ENCODE measurements at places on chromosomes 12 and 14.
A peak's percentile ranks its signal among the peaks of the same experiment; 100 is the strongest.

GRCh38 chr12:114904254-114905003 is 220.5 kb upstream of the TBX3 start:
- DNase-seq = no peak

GRCh38 chr12:121240062-121240420 is 30.1 kb downstream of the P2RX4 start:
- no peak for DNase-seq

DNA sequence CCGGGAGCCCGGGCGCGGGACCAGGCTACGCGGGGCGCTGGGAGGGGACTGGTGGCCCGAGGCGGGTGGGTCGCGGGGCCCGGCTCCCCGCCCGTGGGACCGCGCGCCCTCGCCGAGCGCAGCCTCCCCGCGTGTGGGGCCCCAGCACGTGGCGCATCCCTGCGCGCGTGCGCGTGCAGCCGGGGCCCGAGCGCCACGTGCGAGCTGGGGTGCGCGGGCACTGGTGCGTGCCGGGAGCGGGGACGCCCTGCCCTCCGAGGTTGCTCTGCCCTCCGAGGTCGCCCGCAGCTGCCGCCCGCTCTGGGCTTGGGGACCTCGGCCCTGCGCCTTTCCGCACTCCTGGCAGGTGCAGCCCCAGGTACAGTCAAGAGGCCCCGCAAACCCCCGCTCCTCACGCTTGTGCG is 365 bp upstream of the CCDC88C start:
- DNase-seq = no peak

DNA sequence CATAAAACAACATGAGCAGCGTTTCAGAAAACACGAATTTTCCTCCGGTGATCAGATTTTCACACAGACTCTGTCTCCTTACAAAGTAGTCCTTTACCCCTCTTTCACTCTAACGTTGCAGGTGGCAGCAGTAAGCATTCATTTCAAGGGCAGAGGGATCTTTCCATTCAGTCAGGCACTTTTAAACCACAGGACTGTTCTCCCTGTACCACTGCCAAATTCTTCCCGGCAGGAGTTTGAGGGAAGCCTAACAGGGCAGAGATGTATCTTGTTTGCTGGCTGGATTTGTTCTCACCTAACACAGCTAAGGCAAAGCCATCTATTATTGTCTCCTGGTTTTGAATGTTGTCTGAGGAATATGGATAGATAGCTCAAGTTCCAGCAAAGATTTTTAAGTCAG is 1187.3 kb upstream of the SEL1L start:
- DNase-seq = no peak

GRCh38 chr12:124938108-124938507 is 23.7 kb upstream of the UBC start:
- no peak for DNase-seq

GRCh38 chr14:88605594-88605993 is 42.8 kb downstream of the ZC3H14 start:
- DNase-seq = no peak

- DNase-seq = no peak
Measured at GRCh38 chr12:58882826-58883225, 37.5 kb downstream of the LRIG3 start.

DNA sequence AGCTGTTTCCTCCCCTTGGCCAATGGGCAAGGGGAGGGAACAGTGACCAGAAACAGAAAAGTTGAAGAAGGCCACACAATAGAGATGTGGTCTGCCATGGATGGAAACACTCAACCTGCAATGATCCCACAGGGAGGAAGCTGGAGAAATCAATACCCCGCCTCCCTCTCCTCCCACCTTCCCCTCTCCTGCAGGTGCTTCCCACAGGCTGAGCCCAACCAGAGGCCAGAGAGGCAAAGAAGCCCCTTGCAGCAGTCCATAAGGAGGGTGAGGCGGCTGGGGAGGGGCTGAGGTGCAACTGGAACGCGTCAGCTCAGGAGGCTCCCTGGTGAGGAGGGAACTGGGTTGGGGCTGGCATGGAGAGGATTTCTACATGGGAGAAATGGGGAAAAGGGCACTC is 84.0 kb downstream of the RNF34 start:
- no peak for DNase-seq

DNA sequence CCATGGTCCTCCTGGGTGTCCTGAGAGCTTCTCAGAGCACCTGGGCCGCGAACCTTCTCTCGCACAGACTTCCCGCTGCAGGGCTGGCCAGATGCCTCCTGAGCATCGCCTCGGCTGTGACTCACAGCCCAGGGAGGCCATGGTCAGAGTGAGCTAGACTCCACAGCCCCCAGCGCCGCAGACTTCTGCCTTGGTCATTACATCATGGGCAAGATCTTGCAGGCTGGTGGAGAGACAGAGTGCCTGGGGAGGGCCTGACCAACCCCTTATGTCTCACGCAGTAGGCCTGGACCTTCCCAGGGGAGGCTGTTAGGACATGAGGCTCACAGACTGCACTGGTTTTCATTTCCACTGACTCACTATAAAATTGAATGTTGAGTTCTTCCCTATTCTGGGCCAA is 41.8 kb downstream of the SMOC1 start:
- DNase-seq = no peak

- no peak for DNase-seq
Measured at GRCh38 chr14:95699412-95699811, 13.2 kb downstream of the TCL1B start.

- no peak for DNase-seq
Measured at GRCh38 chr12:122205053-122205925, 1.8 kb downstream of the B3GNT4 start.

- DNase-seq = no peak
Measured at GRCh38 chr12:95949477-95950206, 6.5 kb downstream of the AMDHD1 start.

- no peak for DNase-seq
Measured at GRCh38 chr12:41189395-41190251, 1.5 kb downstream of the PDZRN4 start.

GRCh38 chr14:102028733-102029132 is 58.1 kb downstream of the HSP90AA1 start:
- DNase-seq = no peak

- no peak for DNase-seq
Measured at GRCh38 chr12:107515446-107515958, 170.1 kb upstream of the PWP1 start.

GRCh38 chr12:94640134-94640928 is 10.0 kb downstream of the TMCC3 start:
- no peak for DNase-seq

DNA sequence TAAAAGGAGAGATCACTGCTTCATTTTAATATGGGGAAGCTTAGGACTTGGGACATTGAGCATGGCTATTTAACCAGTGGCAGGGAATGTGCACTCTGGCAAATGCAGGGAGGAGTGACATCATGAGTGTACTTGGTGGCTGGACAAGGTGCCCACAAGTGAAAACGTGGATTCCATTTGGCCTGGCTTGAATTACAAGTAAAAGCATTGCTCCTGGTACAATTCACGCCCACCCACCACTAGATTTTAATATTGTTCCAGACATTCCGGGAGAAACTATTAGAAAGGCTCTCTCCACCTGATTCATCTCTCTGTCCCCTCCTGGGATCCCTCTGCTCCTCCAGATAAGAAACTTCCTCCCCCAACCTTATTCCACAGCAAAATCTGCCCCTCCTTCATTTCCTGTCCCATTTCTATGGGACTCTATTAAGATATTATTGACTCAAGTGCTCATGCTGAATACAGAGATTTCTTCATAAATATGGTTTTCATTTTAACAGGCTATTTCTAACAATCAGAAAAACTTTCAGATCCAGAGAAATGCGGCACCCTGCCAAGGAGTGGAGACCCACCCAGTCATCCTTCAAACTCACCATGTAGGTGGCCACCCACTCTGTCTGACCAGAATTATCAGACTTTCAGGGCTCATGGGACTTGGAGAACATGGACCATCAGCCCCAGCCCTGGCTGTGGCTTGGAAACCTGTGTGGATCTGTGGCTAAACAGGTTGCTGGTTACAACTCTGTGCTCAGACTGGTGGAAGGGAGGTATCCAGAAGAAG is 43.2 kb downstream of the SSPN start:
- DNase-seq = no peak

DNA sequence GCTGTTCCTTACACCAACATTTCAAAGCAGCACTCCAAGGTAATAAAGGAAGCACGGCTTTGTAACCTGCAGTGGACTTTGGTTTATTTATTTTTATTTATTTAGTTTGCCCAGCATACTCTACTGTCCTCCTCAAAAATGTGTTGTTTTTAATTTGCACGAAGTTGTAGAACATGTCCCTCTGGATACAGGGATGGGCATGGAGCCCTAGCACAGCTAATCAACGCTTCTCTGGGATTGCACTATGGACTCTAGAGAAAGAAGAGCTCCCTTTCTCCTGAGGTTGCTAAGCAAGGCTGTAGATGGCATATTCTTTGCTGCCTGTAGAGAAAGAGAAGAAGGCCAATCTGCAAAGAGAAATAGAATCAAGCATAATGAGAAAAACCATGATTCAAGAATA is 5.9 kb upstream of the ANAPC5 start:
- DNase-seq = no peak

DNA sequence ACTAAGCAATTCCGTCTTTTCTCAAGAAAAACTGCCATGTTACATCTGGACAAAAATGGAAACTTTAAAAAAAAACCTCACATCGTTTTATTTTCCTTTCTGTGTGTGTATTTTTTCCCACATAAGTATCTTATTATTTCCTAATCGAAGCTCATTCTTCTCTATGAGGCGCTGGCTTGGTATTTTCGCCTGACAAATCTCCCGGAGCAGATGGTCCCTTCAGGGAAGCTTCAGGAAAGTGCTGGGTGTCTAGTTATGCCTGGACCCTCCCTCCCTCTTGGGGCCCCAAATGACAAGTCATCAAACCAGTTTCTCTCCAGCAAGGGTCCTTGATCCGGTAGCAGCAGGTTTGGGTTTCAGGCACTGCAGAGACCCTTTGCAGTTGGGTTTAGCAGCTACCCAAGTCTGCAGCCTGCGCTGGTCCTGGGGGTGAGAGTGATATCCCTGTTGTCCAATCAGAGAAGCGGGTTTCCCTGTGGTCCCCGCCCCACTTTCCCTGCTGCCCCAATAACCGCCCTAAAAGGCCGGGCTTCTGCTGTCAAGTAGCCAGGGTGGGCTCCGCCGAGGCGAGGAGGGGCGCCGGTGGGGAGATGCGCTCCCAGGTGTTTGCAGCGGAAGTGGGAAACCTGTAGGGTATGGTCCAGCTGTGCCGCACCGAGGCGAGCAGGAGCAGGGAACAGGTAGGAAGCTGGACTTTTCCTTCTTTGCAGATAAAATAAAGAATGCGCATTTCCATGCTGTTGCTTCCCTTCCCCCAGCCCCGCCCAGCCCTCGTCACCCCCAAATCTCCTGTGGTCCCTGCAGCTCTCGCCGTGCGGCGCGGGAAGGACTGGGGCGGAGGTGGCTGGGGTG is at the start of gene CNTN1:
CNTN1 (plus strand) TSS at position 527 of the 852 bp plus-strand sequence.
- peak; percentile 41 for DNase-seq

GRCh38 chr14:61478971-61479473 is 157.6 kb downstream of the PRKCH start:
- no peak for DNase-seq

DNA sequence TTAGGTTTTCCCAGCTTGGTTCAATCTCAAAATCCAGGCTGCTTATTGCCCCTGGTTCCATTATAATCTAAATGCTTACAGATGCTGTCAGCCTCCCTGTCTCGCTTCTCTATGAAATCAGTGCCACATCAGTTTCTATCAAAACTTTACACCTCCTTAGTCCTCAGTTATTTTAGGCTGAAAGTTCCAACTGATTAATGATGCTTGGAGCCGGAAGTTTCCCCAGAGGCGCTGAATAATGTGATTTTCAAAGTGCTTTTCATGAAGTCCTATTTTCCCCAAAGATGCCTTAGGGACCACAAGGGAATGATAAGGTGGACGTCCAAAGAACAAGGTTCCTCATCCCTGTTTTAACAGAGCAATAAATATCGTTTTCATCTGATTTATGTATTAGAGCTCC is 262.4 kb upstream of the RMST start:
- DNase-seq = no peak

GRCh38 chr14:96080571-96080970 is 41.4 kb downstream of the C14orf132 start:
- DNase-seq = no peak

DNA sequence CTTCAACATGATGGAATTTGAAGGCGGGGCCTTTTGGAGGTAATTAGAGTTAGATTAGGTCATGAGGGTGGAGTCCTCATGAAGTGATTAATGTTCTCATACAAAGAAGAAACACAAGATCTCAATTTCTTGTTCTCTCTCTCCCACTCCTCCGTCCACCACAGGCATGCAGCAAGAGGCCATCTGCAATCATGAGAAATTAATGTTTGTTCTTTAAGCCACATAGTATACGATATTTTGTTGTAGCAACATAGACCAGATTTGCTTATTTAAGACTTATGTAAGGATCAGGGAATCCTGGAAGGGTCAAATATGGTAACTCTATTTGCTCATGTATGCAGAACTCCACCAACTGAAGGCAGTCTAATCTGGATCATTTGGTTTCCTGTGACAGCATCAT is 429.0 kb downstream of the LRIG3 start:
- DNase-seq = no peak

DNA sequence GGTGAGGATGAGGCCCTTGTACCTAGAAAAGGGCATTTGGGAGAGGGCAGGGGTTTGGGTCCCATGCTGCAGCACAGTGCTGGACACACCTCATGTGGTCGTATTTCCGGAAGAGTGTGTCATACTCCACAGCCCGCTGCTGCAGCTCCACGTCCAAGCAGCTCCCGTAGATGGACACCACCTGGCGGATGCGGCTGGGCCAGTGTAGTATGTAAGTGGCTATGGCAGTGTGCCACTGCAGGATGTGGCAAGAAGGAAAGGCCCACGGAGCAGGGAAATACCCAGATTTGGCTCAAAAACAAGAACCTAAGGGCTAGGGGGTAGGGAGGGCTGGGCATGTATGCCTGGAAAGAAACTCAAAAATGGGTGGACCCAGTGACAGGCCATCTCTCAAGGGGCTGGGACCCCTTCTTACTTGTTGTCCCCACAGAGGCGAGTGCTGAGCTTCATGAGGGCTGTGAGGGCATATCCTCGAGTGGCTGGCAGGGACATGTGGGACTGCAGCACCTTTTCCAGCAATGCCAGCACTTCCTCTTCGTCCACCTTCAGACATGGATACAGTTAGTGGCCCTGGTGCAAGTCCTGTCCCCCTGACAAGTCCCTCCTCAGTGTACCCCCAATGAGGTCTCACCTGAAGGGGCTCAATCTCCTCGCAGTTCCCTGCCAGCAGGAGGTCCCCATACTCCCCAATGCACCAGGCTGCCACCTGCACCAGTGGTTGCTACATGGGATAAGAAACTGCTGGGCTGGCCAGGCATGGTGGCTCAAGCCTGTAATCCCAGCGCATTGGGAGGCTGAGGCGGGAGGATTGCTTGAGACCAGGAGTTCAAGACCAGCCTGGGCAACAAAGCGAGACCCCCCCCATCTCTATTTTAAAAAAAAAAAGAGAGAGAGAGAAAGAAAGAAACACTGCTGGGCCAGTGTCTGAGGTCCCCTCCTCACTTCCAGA is 5.4 kb downstream of the AP1G2 start:
- no peak for DNase-seq

- no peak for DNase-seq
Measured at GRCh38 chr12:108930756-108931155, 50.9 kb downstream of the DAO start.

GRCh38 chr12:29133181-29133580 is 15.9 kb upstream of the FAR2 start:
- no peak for DNase-seq

GRCh38 chr12:25981597-25981996 is 23.1 kb downstream of the RASSF8 start:
- DNase-seq = no peak

- no peak for DNase-seq
Measured at GRCh38 chr12:82130762-82131161, 227.4 kb downstream of the CCDC59 start.

Measured in NCI-H1436 treated with DMSO at 0.1 percent for 48 hours (cell line).